Sigmoid colon (tissue), 7 donors: ENCODE measurements at places on chromosomes 2 and 18.
A peak's percentile ranks its signal among the peaks of the same experiment; 100 is the strongest.

GRCh38 chr2:240647503-240648154 lies 22.3 kb downstream of the GPR35 start:
- no peaks in the 10 kb centered on the region for H3K4me1 ChIP-seq
- DNase-seq = peak; percentile 21
- H3K27ac ChIP-seq = no peak overlapping the region
- H3K36me3 ChIP-seq = no peaks in the 10 kb centered on the region
- no peak overlapping the region for H3K4me3 ChIP-seq

GRCh38 chr2:1743396-1744150 lies 742 bp downstream of the PXDN start:
- H3K4me1 ChIP-seq = peaks cover 44% of the 10 kb centered on the region
- peak overlapping the region; percentile 99 for H3K27ac ChIP-seq
- H3K4me3 ChIP-seq = peak overlapping the region; percentile 87

- H3K36me3 ChIP-seq = no peaks in the 10 kb centered on the region
- no peak overlapping the region for H3K4me3 ChIP-seq
- H3K4me1 ChIP-seq = peaks cover 31% of the 10 kb centered on the region
- H3K27ac ChIP-seq = peak overlapping the region; percentile 61
- H3K27me3 ChIP-seq = no peaks in the 10 kb centered on the region
Measured at GRCh38 chr2:26251893-26252292, 7.2 kb downstream of the HADHB start.

- H3K4me3 ChIP-seq = peak overlapping the region; percentile 79
- H3K36me3 ChIP-seq = no peaks in the 10 kb centered on the region
Measured at GRCh38 chr2:30233271-30234009, 2.1 kb downstream of the LBH start.

DNA sequence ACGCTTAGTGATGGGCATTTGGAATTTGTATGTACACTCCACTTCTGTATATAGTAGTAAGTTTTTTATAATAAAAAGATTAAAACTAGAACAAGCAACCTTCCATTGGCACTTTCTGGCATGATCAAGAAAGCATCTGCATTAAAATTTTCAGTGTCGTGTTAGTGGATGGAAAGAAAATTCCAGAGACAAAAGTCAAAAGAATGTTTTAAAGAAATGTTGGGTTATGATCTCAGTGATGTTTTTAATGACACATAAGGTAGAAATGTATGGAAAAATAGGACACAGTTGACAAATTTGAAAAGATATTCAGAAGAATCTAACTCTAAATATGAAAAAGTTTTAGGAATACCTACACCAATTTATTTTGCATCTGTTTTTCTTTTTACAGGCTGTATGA lies 126.1 kb upstream of the FAM117B start:
- no peaks in the 10 kb centered on the region for H3K27me3 ChIP-seq
- H3K4me1 ChIP-seq = peaks cover 6% of the 10 kb centered on the region
- no peak overlapping the region for H3K27ac ChIP-seq

GRCh38 chr2:152846697-152847470 lies 128.5 kb downstream of the ARL6IP6 start:
- H3K4me3 ChIP-seq = no peak overlapping the region
- no peaks in the 10 kb centered on the region for H3K4me1 ChIP-seq
- no peaks in the 10 kb centered on the region for H3K36me3 ChIP-seq
- peak overlapping the region; percentile 9 for H3K27ac ChIP-seq

GRCh38 chr2:215880970-215881369 lies 132.4 kb downstream of the MREG start:
- no peaks in the 10 kb centered on the region for H3K36me3 ChIP-seq
- H3K27me3 ChIP-seq = no peaks in the 10 kb centered on the region
- peaks cover 41% of the 10 kb centered on the region for H3K4me1 ChIP-seq
- H3K27ac ChIP-seq = no peak overlapping the region
- no peak for DNase-seq

GRCh38 chr2:58638256-58638805 lies 397.2 kb upstream of the FANCL start:
- no peaks in the 10 kb centered on the region for H3K27me3 ChIP-seq
- H3K36me3 ChIP-seq = no peaks in the 10 kb centered on the region
- no peak for DNase-seq
- H3K4me3 ChIP-seq = no peak overlapping the region
- no peaks in the 10 kb centered on the region for H3K4me1 ChIP-seq

GRCh38 chr2:62479917-62480316 lies 26.1 kb downstream of the TMEM17 start:
- no peaks in the 10 kb centered on the region for H3K36me3 ChIP-seq
- no peak for DNase-seq
- no peak overlapping the region for H3K4me3 ChIP-seq

GRCh38 chr2:216696751-216697560 lies 1.6 kb upstream of the IGFBP5 start:
- H3K36me3 ChIP-seq = no peaks in the 10 kb centered on the region
- DNase-seq = no peak
- no peaks in the 10 kb centered on the region for H3K27me3 ChIP-seq
- H3K27ac ChIP-seq = peak overlapping the region; percentile 85
- H3K4me1 ChIP-seq = peaks cover 60% of the 10 kb centered on the region

DNA sequence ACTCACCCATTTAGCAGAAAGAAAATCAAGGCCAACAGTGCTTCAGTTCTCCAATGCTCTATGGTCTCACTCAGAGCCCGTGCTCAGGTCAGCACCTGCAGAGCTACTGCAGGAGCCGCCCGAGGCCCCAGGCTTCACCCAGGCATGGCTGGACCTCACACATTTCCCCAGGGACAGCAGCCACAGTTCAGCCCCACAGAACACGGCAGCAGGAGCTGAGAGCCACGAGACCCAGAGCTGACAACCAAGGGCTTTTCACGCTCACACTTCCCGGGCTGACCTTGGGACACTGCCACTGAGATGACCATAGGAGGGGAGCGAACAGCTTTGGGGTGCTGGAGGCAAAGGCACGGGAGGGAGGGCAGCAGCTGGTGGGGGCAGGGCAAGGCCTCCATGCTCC lies 4.2 kb downstream of the TMEM18 start:
- DNase-seq = no peak
- no peak overlapping the region for H3K27ac ChIP-seq
- H3K4me1 ChIP-seq = peaks cover 8% of the 10 kb centered on the region
- H3K36me3 ChIP-seq = peaks cover 24% of the 10 kb centered on the region
- H3K4me3 ChIP-seq = no peak overlapping the region
- H3K27me3 ChIP-seq = no peaks in the 10 kb centered on the region

DNA sequence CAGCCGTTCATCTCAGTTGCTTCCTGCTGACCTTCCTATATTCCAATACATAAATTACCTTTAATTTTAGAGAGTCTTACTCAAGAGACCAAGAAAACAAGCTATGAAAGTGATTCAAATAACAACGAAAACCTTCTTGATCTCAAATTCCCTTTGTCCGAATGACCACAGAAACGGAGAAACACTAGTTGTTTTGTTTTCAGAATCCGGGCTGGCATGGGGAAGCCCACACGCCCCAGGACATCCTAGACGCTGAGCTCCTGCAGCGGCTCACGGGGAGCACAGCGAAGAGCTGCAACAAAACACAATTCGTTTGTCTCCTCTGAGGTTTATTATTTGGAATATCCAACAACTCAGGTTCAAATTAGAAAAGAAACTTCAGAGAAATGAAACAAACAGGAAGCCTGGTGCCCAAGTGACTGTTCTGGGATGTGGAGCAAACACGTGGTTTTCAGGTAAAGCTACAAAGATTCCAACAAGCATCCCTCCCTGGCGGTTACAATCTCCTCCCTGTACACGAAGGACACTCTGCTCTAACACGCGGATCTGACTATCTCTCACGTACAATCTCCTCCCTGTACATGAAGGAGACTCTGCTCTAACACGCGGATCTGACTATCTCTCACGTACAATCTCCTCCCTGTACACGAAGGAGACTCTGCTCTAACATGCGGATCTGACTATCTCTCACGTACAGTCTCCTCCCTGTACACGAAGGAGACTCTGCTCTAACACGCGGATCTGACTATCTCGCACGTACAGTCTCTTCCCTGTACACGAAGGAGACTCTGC lies 237.5 kb downstream of the TWIST2 start:
- DNase-seq = no peak
- no peak overlapping the region for H3K27ac ChIP-seq
- no peaks in the 10 kb centered on the region for H3K27me3 ChIP-seq
- no peaks in the 10 kb centered on the region for H3K4me1 ChIP-seq
- H3K4me3 ChIP-seq = no peak overlapping the region

DNA sequence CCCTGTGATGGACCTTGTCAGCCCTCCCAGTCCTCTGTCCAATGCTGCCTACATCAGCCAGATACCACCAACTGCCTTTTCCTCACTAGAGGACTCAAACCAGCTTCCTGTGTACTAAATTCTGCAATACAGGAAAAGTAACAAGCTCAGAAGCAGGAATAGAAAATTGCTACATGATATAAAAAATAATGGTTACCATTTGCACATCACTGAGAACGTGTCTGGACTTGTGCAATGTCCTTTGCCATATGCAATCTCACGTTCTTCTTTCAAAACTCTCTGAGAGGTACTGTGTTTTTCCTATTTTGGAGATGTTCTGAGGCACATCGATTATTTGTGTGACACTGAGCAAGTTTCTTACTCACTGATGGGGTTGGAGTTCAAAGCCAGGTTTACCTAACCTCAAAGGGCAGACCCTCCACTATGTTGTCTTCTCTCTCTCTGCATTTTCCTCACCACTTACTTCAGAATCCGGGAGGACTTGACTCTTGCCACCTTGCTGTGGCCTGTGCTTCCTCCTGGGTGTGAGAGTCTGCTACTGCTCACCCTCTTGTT lies 12.1 kb downstream of the UPP2 start:
- no peaks in the 10 kb centered on the region for H3K4me1 ChIP-seq
- H3K27me3 ChIP-seq = no peaks in the 10 kb centered on the region
- no peaks in the 10 kb centered on the region for H3K36me3 ChIP-seq
- H3K27ac ChIP-seq = no peak overlapping the region
- no peak for DNase-seq
- no peak overlapping the region for H3K4me3 ChIP-seq

DNA sequence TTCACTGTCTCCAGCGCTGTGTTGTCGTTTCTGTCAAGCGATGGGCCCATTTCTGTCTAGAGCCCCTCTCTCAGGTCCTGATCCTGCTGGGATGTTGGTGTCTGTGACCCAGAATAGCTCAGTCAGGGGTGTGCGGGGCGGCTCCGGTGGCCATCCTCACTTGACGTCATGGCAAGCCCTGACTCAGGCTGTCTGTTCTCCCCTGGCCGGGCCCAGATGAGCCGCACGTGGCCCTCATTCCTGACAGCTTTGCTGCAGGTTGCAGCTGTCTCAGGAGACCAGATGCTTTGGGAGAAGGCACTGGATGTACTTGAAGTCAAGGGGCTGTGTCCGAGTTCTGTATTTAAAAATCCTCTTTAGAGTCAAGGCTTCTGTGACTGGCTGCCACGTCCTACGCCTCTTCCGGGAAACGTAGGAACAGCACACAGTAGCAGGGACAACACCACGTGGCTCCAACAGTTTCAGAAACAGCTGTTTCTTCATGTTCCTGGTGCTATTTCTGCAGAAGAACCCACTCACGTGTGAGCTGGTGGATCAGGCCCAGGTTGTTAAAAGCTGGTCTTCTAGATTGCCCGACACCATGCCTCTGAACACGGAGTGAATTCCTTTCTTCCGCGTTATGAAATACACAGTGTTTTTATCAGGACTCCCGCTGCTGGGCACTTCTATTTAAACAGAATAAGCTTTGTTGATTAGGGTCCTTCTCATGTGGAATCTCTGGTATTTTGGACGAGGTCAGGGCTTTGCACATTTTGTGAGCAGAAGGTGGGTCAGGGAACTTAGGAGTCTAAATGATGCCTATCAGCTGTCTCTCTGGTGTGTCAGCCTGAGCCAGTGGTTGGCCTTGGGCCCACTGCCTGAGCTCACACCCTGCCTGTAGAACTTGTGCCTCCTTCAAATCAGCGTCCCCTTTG lies 28.3 kb upstream of the NTSR2 start:
- H3K4me1 ChIP-seq = peaks cover 14% of the 10 kb centered on the region
- H3K4me3 ChIP-seq = no peak overlapping the region
- no peaks in the 10 kb centered on the region for H3K36me3 ChIP-seq
- H3K27me3 ChIP-seq = no peaks in the 10 kb centered on the region

GRCh38 chr2:72824224-72824842 lies 1.5 kb downstream of the EXOC6B start:
- DNase-seq = no peak
- H3K27ac ChIP-seq = no peak overlapping the region
- peaks cover 11% of the 10 kb centered on the region for H3K4me1 ChIP-seq
- H3K4me3 ChIP-seq = no peak overlapping the region
